ENCODE measurements at places on chromosomes 7 and 10.

- no peak for DNase-seq
Measured at GRCh38 chr10:131905603-131906268, 4.9 kb downstream of the PPP2R2D start.

- DNase-seq: no peak
Measured at GRCh38 chr7:24880886-24881285, 99.1 kb downstream of the OSBPL3 start.

GRCh38 chr10:124299696-124300095, 119.0 kb downstream of the OAT start:
- DNase-seq: no peak

- DNase-seq: no peak
Measured at GRCh38 chr10:102657451-102657850, 13.2 kb downstream of the TRIM8 start.

DNA sequence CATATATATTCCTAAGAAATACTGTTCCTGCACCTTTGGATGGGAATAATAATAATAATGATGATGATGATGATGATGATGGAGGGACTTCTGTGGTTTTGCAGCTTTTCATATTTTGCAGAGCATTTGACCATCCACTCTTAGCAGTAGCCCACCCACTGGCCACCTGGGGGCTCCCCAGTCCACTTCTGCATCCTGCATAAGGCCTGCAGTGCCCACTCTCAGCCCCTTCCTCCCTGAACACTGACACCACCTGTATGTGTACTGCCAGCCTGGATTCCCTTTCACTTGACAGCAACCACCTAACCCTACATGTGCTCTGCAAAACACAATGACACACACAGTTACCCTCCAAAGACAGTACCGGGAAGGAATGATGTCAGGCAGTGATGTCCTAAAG, 131.4 kb downstream of the ADAM12 start:
- DNase-seq: no peak

GRCh38 chr7:18553605-18554003, 58.1 kb downstream of the HDAC9 start:
- no peak for DNase-seq

- DNase-seq: no peak
Measured at GRCh38 chr10:3749600-3749999, 35.4 kb downstream of the KLF6 start.

GRCh38 chr7:129604713-129605437, 6.6 kb upstream of the NRF1 start:
- no peak for DNase-seq

GRCh38 chr7:134618756-134619530, 27.7 kb upstream of the BPGM start:
- no peak for DNase-seq

GRCh38 chr10:83886871-83887270, 252.4 kb upstream of the GHITM start:
- no peak for DNase-seq

- no peak for DNase-seq
Measured at GRCh38 chr10:69383558-69383957, 33.2 kb downstream of the TACR2 start.

DNA sequence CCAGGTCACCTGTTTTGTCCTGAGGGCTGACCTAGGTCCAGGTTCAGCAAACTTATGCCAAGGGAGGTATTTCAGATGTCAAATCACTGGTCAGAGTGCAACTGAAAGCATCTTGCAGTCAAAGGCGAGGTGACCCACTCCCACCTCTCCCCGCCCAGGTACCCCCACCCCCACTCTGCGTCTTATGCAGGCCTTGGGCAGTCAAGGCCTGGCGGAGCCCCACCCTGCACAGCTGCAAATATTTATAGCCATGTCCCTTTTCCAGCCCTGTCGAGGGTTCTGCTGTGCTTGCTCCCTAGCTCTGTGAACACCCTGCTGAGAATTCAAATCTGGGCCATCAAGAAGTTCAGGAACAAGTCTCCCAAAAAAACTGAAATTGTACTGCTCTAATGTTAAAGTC, 40.6 kb upstream of the BMPR1A start:
- DNase-seq: no peak

DNA sequence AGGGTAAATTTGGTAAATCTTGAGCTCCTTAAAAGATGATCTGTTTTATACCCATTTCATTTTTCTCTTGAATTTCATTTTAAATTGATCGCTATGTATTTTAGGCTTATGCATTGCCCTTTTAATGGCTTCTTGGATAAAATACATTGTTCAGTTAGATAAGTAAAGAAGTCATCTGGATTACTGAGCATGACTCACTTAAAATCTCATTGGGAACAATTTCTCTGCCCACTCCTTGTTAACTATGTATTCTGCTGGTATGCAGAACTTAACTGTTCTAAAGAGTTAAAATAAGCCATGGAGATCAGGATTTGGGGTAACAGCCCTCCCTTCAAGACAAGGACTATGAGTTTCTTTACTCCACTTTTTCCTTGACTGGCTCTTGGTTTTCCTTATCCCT, 134.2 kb downstream of the SND1 start:
- DNase-seq: no peak

- DNase-seq: no peak
Measured at GRCh38 chr7:29287366-29287765, 92.8 kb downstream of the CHN2 start.

DNA sequence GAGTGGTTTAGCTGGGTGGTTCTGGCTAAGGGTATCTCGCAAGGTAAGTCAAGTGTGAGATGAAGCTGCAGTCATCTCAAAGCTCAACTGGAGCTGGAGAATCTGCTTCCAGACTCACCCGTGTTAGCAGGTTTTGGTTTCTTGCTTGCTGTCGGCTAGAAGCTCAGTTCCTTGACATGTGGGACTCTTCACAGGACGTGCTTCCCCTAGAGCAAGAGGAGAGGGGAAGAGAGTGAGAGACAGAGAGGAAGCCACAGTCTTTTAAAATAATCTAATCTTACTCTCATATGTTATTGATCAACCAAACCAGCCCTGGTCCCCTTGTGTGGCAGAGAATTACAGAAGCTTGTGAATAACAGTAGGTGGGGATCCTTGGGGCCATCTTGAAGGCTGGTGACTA, 199.5 kb downstream of the REEP3 start:
- DNase-seq: no peak

DNA sequence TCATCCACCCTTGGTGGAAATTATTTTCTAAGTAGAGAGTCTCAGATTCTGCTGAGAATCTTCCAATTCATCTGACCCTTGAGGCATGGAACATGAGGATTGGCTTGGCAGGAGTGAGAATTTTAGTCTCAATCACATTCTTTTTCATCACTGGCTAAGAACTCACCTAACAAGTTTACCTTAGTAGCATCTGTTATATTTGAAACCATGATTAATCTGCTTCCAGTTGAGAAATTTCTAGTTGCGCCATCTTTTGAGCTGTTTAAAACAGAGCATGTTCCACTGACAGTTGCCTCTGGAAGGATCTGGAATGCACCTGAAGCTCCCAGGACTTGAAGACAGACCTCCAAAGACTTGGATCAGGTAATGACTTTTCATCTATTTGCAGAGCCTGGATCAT, at the start of gene LIPK:
LIPK (plus strand) TSS at position 292 of the 400 bp plus-strand sequence. CDS start 18,295 bp downstream, outside the sequence.
- no peak for DNase-seq

- no peak for DNase-seq
Measured at GRCh38 chr7:92614660-92615174, 24.5 kb upstream of the FAM133B start.

DNA sequence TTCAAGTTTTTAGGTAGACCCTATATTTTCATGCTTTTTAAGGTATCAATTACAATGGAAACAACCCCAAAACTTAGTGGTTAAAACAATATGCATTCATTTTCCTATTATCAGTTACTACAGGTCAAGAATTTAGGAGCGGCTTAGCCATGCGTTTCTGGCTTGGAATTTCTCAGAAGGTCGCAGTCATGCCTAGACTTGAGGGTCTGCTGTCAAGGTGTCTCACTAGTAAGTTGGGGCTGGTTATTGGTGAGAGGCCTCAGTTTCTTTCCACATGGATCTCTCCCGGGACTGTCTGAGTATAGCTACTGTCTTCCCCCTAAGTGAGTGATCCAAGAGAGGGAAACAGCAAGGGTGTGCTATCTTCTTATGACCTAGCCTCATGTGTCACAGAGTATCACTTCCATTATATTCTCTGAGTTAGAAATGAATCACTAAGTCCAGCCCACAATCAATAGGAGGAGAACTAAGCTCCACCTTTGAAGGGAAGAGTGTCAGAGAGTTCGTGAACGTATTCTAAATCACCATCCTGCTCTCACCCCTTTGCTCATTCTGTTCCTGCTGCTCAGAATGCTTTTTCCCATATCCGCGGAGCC, 80.5 kb downstream of the RTKN2 start:
- DNase-seq: no peak

DNA sequence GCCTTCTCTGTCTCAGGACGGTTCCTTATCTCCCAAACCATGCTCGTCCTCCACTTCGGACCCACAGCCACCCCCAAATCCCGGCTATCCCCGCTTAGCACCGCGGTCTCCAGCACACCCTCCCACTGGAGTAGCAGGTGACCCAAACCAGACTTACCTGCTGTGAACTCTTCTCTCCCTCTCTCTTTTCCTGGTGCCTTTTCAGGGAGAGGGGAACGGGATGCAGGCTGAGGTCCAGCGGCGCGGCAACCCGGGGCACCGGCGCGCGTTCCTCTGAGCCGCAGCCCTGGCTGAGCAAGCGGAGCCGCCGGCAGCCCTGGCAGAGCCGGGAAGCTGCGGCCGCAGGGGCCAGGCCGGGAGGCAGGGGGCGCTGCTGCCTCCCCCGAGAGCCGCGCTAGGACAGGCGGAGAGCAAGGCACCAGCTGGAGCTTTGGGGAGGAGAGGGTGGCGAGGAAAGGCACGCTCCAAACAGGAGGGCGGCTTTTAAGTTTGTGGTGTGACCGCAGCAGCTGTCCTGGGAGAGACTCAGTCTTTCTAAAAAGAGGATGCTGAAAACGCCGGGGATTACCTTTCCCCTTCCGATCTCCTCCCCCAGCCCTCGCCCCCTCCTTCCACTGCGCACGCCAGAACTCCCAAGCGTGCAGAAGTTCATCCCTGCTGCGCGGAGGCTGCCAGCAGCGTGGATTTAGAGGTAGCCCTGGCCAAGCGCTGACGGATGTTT, at the start of gene SEMA3D:
SEMA3D (minus strand) TSS at position 536 of the 721 bp plus-strand sequence. CDS start 65,165 bp downstream, outside the sequence.
- no peak for DNase-seq

DNA sequence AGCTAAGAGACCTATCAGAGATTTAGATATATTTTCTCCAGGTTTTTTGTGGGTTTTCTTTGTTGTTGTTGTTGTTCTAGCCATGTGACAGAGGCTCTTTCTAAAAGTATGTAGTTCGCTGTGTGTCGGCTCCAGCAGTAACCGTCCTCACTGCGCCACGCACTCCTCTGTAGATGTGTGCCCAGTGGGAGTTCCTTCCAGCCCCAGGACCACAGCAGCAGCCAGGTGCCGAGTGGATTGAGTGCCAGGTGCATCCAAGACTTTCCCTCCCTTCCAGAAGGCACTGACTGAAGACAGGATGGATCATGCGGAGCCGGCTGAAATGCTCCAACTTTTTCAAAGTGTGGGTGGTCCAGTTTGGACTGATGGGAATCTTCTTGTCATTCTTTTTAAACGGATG, 31.8 kb downstream of the WDR86 start:
- no peak for DNase-seq

GRCh38 chr10:117669122-117669521, 126.6 kb downstream of the EMX2 start:
- no peak for DNase-seq

DNA sequence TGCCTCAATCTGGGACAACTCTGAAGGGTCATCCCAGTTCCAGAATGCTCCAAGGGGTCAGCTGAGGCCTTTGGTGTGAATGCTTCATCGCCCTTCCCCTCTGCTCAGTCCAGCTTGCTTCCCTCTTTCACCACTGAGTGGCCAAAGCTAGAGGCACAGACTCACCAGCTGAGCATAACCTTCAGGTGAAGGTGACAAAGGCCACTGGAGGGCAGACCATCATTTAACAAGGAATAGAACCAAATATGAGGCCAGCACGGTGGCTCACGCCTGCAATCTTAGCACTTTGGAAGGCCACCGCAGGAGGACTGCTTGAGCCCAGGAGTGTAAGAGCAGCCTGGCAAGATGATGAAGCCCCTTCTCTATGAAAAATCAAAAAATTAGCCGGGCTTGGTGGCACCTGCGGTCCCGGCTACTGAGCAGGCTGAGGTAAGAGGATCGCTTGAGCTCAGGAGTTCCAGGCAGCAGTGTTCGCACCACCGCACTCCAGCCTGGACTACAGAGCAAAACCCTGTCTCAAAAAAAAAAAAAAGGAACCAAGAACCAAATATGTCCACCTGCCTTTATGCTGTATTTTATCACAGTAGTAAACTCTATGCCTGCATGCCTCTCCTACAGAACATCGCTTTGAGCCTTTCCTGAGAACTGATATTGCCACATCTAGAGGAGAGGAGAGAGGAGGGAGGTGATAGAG, 13.4 kb downstream of the PRKAG2 start:
- DNase-seq: no peak

DNA sequence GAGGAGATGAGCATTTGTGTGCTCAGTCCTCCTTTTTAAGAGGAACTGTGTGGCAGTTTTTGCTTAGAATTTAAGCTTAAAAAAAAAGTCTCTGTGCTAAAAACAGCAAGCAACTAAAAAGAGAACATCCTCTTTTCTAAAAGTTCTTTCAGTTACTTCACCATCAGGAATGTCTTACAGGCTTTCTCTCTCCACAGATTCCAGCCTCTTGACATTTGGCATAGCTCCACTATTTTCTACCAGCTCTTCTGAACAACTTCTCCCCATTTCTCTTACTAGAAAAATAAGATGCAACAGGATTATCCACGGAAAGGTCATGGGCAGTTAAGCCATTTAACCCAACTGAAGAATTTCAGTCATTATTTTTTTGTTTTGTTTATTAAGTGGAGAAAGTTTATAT, 13.2 kb downstream of the PCLO start:
- no peak for DNase-seq

GRCh38 chr7:55569797-55570196, 2.5 kb downstream of the VOPP1 start:
- no peak for DNase-seq

GRCh38 chr10:35707642-35708425, 65.7 kb upstream of the FZD8 start:
- no peak for DNase-seq

DNA sequence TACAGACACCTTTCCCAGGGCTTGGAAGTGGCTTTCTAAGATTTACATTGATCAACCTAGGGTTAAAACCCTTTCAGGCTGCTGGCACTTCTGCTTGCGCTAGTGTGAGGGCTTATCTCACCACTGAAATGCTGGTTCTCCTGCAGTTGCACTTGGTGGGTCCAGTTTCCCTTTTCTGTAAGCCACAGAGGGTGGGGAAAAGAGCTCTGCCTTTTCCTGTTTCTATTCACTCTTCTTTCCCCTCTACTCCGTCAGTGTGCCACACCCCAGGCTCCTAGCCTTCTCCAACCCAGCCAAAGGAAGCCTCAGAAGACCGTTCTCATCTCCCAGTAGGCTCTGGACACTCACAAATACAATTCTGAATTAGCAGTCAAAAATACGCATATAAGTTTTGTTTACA, 19.0 kb upstream of the CAPZA2 start:
- no peak for DNase-seq

All from activated effector memory CD4-positive, alpha-beta T cell treated with Interleukin-2 at 50 U/mL for 16 hours (primary cell).